Mesothelial cell of epicardium (in vitro differentiated cells): ENCODE measurements at places on chromosomes 13 and 19.

GRCh38 chr13:64075543-64076271, 2660.1 kb upstream of the PCDH20 start:
- DNase-seq, result no peak

DNA sequence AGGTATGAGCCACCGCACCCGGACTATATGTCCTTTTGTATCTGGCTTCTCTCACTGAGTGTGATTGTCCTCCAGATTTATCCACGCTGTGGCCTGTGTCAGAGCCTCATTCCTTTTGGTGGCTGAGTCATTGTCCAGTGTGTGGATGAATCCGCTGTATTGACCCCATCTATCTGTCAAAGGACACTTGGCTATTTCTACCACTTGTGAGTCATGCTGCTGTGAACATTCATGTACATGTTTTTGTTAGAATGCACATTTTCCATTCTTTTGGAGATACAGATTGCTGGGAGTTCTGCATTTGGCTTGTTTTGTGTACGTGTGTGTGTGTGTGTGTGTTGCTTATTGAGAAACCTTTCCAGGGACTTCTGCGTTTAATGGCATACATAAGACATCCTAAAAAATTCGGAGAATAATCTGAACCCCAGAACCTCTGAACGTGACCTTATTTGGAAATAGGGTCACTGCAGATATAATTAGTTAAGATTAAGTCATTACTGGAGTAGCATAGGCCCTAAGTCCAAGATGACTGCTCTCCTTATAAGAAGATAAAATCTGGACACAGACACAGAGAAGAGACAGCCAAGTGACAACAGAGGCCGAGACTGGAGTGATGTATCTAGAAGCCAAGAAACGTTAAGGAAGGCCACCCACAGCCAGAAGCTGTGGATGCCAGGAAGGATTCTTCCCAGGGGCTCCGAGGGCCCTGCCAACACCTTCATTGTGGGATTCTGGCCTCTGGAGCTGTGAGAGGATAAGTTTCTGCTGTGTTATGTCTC, 4.9 kb upstream of the GIPC3 start:
- DNase-seq, result no peak

DNA sequence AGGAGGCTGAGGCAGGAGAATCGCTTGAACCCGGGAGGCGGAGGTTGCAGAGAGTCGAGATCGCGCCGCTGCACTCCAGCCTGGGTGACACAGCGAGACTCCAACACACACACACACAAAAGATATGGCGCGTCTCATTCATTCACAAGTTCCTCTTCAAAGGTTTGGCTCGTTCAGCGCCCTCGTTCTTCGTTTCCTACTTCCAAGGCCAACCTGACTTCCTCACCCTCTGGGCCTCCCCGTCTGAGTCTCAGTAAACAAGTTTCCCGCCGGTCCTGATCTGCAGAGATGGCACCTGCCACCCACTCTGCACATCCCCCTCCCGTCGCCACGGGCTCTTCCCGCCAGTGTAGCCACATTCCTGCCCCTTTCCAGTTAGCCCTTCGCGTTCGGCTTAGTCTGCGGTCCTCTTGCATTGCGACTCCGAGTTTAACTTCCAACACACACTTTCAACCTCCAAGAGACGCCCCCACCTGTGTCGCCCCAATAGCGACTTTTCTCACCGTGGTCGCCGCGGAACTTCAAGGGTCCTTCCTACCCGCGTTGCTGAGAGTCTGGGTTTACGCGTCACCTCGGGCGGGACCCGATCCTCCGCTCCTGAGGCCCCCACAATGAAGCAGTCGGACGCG, 1.3 kb upstream of the BSG start:
- no peak for DNase-seq

DNA sequence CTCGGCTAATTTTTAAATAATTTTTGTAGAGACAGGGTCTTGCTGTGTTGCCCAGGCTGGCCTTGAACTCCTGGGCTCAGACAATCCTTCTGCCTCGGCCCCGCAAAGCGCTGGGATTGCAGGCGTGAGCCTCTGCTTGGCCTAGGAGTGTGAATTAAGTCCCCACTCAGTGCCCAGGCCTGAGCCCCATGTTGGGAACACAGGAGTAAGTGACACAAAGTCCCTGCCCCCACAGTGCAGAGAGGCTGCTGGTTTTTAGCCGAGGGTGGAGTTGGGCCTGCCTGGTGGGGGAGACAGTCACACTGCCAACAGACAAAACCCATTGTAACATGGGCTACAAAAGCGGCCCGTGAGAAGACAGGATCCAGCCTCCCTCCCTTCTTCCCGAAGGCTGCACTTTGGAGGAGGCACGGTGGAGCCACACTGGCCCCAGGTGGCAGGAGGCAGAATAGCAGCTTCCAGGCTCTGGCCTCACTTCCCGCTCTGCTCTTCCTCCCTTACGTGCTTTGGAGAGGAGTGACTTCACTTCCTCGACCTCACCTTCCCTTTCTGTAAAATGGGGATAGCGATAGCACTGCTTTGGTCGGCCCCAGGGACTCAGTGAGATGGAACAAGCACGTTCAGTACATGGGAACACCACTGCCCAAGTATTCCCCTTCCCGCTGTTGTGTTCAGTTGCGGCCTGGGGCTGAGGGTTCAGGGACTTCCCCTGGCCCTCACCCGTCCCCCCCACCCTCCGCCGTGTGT, 15.2 kb upstream of the EHD2 start:
- DNase-seq, result no peak

DNA sequence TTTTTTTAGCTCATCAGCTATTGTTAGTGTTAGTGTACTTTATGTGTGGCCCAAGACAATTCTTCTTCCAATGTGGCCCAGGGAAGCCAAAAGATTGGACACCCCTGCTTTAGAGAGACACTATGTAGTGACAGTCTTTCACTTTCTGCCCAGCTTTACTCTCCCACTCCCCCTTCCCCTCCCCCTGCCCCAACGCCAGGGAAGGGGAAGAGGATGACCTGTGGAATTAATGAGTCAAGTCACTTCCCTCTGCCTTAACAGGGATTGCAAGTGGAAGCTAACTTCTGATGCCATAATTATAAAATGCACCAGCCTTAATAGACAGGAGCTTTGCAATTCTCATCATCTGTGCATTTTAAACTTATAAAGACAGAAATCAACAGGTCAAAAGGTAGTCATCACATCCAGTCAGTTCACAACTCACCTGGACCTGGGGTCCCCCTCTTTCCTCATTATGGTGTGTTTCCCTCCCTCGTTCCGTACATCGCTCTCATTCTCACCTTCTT, 1.6 kb downstream of the ZNF415 start:
- DNase-seq, result no peak

DNA sequence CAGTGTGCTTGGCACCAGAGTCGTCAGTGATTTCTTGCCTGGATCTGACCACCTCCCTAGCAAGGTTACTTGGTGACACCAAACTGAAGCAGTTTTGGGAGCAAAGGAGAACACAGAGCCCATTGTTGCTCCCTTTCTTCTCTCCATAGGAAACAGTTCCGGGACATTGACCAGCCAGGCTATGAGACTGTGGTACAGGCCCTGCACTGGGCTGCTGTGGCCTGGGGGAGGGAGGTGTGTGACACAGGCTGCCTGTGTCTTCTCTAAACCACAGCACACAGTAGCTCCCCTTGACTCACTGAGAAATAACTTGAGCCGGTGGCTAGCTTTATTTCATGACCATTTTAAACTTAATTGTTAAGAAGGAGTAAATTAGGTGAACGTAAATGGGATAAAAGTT, 214.8 kb upstream of the UBL3 start:
- DNase-seq, result no peak

- DNase-seq, result peak; percentile 78
These were observed 1.1 kb upstream of the ZNF763 start for GRCh38 chr19:11963566-11964355.

DNA sequence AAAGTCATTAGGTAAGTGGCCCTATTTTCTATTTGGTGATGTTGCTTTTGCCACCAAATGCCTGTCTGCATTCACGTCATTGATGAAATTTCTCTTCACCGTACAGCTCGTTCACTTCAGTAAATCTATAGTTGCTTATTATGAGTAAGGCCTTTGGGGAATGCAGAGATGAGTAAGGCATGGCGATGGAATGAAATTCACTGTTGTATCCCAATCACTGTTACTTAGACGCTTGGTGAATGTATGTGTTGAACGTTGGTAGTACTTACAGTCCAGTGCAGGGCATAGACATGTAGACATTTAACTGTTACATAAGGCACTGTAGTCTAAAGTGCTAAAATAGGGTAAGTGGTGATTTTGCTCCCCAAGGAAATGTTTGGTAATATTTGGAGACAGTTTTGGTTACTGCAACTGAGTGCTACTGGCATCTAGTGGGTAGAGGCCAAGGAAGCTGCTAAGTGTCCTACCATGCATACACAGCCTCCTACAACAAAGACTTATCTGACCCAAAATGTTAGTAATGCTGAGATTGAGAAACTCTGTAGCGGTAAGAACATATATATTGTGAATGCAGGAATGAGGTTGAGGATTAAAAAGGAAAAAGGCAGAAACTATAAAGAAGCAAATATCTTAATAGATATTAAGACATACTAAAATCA, 5.8 kb downstream of the AKAP11 start:
- no peak for DNase-seq

DNA sequence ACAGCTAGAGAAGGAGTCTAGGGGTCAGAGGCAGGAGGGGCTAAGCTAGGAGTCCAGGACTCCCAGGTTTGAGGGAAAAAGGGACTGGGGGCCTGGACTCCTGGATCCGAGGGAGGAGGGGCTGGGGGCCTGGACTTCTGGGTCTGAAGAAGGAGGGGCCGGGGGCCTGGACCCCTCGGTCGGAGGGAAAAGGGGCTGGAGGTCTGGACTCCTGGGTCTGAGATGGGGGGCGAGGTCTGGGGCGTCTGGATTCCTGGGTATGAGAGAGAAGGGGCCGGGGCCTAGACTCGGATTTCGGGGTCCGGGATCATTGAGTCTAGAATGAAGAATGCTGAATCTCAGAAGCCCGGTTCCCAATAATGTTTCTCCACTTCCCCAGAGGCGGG, 18.5 kb downstream of the BRSK1 start:
- no peak for DNase-seq

GRCh38 chr13:22201375-22201925, 530.6 kb downstream of the FGF9 start:
- no peak for DNase-seq

DNA sequence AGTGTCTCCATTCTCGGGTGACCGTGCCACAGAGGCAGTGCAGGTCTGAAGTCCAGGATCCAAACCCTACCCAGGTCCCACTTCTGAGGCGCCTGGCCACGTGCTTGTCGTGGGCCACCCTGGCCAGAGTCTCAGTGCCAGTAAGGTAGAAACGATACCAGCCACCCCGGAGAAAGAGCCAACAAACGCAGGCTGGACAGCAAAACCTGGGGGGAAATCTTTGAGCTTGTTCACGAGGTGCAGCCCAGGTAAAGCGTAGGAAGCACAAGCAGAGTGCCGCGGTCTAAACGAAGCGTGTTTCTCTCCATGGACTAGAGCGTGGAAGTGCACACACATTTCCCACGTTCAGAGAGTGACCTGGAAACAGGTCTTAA, 95.6 kb downstream of the ATP11A start:
- DNase-seq, result no peak

- DNase-seq, result no peak
These were observed 215.5 kb upstream of the HTR2A start for GRCh38 chr13:47112205-47112902.

- DNase-seq, result no peak
These were observed 106.2 kb upstream of the KLF5 start for GRCh38 chr13:72952529-72953141.

- DNase-seq, result no peak
These were observed 4.2 kb downstream of the TMEM259 start for GRCh38 chr19:1016647-1017114.

DNA sequence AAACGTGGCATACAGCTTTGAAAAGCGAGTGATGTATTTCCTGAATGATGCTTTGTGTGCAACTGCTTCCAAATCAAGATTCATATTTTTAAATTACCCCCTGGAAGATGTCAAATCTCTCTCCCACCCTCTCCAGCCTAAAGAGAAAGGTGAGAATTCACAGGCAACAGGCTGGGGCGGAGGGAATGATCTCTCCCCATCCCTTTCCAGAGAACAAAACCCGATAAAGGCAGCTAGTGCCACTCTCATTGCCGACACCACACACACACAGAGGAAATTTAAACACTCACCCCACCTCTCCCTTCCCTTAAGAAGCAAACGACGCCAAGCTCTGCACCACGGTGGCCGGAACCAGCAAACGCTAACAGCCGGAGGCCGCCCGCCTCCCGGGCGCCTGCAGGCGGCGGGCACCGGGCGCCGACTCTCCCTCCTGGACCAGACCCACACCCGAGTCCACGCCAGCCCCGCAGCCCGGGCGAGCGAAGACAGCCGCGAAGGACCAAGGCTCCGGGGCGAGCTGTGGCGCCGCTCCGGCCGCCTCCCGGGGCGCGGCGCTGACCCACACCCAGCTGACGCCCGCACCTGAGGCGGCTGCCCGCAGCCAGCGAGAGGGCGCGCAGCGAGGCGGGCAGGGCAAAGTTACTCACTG, 477 bp downstream of the LNX2 start:
- no peak for DNase-seq
